ENCODE measurements at places on chromosomes 12 and 14. TPM values are rescaled to one million over a fixed set of nuclear protein-coding genes. Genes with fewer than 3 reads are reported as not detected.

The CATSPERB gene
- total RNA-seq: under 0.01 TPM

The IQSEC3 gene
- not detected for total RNA-seq

The GLT8D2 gene
- 1.5 TPM for total RNA-seq

The PRIM1 gene
- total RNA-seq: 20.0 TPM

The NAA25 gene
- 12.0 TPM for total RNA-seq

The MTERF2 gene
- total RNA-seq: 5.0 TPM

The PTCSC3 gene
- not detected for total RNA-seq

The SLC10A1 gene
- total RNA-seq: not detected

The HOXC5 gene
- total RNA-seq: not detected

The GRIP1 gene
- not detected for total RNA-seq

The KRT6C gene
- total RNA-seq: not detected

The GPR84 gene
- not detected for total RNA-seq

The DTX1 gene
- not detected for total RNA-seq

The KSR2 gene
- 0.47 TPM for total RNA-seq

The SERPINA3 gene
- total RNA-seq: not detected

The SYNDIG1L gene
- not detected for total RNA-seq

The SLCO1B1 gene
- not detected for total RNA-seq

The SLC35F4 gene
- not detected for total RNA-seq

The DHRS1 gene
- 25.0 TPM for total RNA-seq

The KCNH3 gene
- not detected for total RNA-seq

The LRRC43 gene
- total RNA-seq: 2.6 TPM

The KLHDC1 gene
- 0.84 TPM for total RNA-seq

The PRICKLE1 gene
- total RNA-seq: 11.1 TPM

The PROX2 gene
- not detected for total RNA-seq

The SERPINA4 gene
- total RNA-seq: not detected

The FOXA1 gene
- 0.39 TPM for total RNA-seq

The VPS37B gene
- total RNA-seq: 51.1 TPM

The OTOGL gene
- 0.10 TPM for total RNA-seq

The RFX4 gene
- total RNA-seq: not detected

The PIWIL1 gene
- not detected for total RNA-seq

The CACNA1C gene
- total RNA-seq: 0.05 TPM

The VRTN gene
- not detected for total RNA-seq

The USP44 gene
- total RNA-seq: 0.44 TPM

The CARMIL3 gene
- 0.05 TPM for total RNA-seq

The KRT3 gene
- total RNA-seq: not detected

The BMAL2 gene
- 29.8 TPM for total RNA-seq

The ERH gene
- total RNA-seq: 179 TPM

The LRRC9 gene
- total RNA-seq: not detected

The ACOT6 gene
- total RNA-seq: not detected

The CCDC38 gene
- total RNA-seq: 0.15 TPM

The GZMH gene
- total RNA-seq: not detected

The SNW1 gene
- 58.2 TPM for total RNA-seq

The KCNA5 gene
- total RNA-seq: not detected

The MYL2 gene
- 5.0 TPM for total RNA-seq

The PPP1R1A gene
- total RNA-seq: not detected

The PALS1 gene
- 15.1 TPM for total RNA-seq

The HRK gene
- not detected for total RNA-seq

The RGS6 gene
- not detected for total RNA-seq

The LTB4R2 gene
- total RNA-seq: 3.9 TPM

The RERG gene
- total RNA-seq: not detected

The NTS gene
- total RNA-seq: not detected

The TMEM30B gene
- 0.20 TPM for total RNA-seq

The SOAT2 gene
- total RNA-seq: not detected

The SLC25A21 gene
- 0.84 TPM for total RNA-seq

The DDN gene
- under 0.01 TPM for total RNA-seq
